Activated T-helper 1 cell treated with anti-CD3 and anti-CD28 coated beads, Interleukin-2, amount 50 U/mL, for 16 hours (primary cell): ENCODE measurements at places on chromosomes 12 and 14.
A peak's percentile ranks its signal among the peaks of the same experiment; 100 is the strongest.

- no peak for DNase-seq
Observed at GRCh38 chr14:74562515-74563232, 49.4 kb downstream of the LTBP2 start.

DNA sequence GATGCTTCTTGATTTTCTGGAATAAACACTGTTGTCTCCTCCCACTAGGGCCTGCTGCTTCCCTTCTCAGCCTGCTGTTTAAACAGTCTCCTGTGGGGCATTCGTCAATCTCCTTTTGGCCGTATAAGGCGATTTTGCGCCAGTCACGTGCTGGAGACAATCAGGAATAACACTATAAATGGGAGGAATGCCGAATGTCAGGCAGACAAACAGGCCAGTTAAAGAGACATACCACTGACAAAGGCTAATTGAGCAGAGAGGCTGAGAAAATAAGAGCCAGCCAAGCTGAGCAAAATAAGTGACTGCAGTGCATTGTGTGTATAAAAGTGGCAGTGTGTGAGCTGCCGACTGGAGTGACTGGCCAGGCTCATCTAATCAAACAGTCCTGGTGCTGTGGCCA lies 23.3 kb downstream of the DMAC2L start:
- no peak for DNase-seq

- no peak for DNase-seq
Observed at GRCh38 chr14:87785897-87786296, 207.1 kb downstream of the GALC start.

- no peak for DNase-seq
Observed at GRCh38 chr14:95544588-95544987, 9.7 kb downstream of the GLRX5 start.

- no peak for DNase-seq
Observed at GRCh38 chr12:108724054-108724889, 7.0 kb downstream of the CORO1C start.

DNA sequence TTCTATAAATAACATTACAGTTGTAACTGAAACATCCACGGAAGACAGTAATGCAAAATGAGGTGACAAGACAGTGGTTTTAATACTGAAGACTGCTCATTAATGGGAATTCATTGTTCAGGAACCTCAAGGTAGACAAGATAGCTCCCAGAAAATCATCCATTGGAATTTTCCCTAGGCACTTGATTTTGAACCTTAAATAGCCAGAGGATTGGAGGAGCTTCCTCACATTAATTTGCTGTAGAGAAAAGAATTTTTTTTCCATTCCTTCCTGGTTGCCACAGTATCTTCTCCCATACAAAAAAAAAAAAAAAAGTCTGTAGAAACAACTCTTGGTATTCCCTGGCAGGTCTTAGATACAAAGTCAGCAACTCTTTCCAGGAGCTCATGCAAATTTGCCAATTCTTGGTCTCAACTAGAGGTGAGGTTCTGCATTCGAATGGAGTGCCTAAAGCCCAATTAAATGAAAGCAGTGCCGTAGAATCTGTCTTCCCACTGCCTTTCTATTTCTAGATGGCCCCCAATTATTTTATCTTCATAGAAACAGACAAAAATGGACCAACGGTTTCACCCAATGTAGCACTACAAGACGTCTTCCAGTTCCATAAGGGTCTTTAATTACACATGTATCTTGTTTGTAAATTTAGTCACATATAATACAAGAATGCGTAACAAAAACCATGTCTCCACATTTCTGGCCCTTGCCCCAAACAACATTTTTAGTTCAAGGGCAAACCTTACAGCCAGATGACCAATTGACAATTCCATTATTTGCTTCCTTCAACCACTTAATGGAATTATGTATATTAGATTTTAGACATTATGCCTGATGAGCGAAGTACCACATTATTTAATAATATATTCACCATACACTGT lies 13.5 kb downstream of the SLC38A2 start:
- DNase-seq = no peak

DNA sequence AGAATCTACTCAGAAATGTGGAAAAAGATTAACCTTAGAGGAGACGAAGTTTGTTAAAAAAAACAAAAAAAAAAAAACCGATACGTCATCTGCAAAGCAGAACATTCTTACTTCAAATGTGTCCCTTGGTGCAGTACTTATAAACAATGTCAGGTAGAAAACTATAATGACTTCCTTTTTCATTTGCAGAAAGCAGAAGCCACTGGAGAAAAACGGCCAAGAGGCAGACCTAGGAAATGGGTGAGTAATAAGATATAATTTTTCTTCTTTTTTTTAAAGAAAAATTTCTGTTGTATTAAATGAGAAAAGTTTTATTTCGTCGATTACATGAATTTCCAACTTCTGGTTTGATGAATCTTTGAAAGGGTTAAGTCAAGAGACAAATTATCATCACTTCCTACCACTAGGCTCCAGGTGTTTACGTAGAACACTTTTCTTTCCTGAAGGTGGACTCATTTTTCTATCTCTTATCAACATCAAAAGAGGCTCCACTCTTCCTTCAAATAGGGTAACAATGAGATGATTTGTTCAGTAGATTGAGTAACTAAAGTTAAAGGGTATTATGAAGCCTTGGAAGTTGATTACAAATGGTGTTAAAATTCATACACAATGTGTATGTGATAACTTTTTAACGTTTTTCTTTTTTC lies 14.2 kb downstream of the HMGA2 start:
- no peak for DNase-seq

- no peak for DNase-seq
Observed at GRCh38 chr14:42664190-42664589, 1057.5 kb downstream of the LRFN5 start.

- DNase-seq = no peak
Observed at GRCh38 chr12:32296567-32296966, 102.8 kb upstream of the FGD4 start.

DNA sequence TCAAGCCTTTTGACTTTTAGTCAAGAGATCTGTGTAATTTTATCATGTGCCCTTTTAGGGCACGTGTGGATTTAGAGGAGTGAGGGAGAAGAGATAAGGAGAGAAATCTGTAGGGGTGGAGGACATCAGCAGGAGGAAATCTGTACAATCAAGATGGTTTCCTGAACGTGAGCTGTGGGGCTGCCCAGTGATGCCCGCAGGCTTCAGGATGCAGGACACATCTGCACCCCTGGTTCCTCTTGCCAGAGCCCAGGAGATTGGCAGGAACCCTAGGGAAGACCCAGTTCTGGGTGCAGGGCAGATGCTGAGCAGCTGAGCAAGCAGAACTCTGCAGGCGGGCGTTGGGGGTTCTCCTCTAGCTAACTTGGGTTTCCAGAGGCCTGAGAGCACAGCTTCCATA lies 11.6 kb upstream of the TESPA1 start:
- no peak for DNase-seq

DNA sequence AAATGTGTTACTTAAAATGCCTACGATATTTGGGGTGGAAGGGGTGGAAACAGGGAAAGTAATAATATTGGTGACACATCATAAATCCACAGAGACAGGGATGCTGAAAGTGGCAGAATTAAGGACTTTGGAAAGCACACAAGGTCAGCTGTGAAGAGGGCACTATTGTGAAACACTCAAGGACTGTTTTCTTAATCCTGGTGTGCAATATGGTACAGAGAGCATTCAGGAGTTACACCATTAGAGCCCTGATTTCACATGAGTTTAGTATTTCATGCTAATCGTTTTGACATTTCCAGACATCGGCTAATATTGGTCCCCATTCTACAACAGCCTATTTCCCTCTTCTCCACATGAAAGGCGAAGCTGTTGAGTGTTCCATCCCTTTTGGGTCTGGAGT lies 219.2 kb downstream of the MSRB3 start:
- DNase-seq = no peak

DNA sequence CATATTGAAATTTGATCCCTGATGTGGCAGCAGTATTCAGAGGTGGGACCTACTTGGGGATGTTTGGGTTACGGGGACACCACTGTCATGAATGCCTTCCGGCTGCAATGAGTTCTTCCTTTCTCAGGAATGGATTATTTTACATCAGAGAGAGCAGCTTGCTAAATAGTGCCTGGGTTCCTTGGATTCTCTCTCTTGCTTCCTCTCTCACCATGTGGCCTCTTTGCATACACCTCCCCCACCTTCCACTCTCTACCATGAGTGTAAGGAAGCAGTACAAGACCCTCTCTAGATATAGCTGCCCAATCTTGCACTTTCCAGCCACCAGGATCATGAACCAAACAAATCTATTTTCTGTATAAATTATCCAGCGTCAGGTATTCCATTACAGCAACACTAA lies 15.4 kb upstream of the SCAF11 start:
- DNase-seq = no peak

GRCh38 chr12:115348301-115348700 lies 664.3 kb upstream of the TBX3 start:
- DNase-seq = no peak

GRCh38 chr12:118050972-118051910 lies 9.7 kb downstream of the WSB2 start:
- no peak for DNase-seq

GRCh38 chr12:83102499-83102898 lies 415.8 kb downstream of the TMTC2 start:
- no peak for DNase-seq

- no peak for DNase-seq
Observed at GRCh38 chr12:100503228-100503628, 29.6 kb downstream of the NR1H4 start.

- peak; percentile 33 for DNase-seq
Observed at GRCh38 chr14:105203057-105203531, 22.0 kb upstream of the NUDT14 start.

DNA sequence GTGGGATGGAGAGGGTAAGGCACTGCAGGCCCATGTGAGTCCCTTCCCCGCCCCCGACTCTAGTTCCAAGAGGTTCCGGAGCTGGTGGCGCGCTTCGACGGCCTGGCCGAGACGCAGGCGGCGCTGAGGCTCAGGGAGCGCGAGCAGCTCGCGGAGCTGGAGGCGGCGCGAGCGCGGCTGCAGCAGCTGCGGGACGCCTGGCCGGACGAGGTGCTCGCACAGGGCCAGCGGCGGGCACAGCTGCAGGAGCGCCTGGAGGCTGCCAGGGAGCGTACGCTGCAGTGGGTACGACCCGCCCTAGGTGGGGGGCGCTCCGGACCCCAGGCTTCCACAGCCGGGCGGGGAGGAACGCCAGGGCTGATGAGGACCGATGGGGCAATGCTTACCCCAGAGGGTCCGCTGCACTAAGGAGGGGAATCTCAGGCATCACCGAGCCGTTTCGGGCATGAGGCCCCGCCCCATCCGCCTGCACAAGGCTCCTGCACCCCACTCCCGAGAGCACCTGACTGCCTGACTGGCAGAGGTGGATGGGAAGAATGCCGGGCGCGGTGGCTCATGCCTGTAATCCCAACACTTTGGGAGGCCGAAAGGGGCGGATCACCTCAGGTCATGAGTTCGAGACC lies 4.9 kb downstream of the CFAP73 start:
- no peak for DNase-seq

DNA sequence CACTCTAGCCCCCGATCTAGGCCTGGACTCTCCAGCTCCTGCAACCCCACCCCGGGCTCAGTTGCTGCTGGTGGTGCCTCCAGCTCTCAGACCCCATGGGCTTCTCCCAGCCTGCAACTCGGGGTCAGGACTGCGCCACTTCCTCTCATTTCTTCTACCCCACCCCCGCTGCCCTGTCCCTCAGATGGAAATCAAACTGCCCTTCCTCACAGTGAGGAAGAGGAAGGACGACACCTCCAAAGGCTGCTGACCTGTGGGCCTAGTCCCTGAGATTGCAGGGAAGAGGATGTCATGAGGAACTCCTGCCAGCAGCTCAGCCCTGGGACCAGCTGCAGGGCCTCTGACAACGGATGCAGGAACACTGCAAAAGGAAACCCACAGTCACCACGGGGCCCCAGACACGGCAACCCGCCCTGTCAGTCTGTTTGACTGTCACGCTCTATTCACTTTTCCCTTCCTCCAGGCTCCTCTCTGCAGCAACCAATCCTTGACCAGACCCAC lies 29.3 kb upstream of the PNMA1 start:
- peak; percentile 34 for DNase-seq

DNA sequence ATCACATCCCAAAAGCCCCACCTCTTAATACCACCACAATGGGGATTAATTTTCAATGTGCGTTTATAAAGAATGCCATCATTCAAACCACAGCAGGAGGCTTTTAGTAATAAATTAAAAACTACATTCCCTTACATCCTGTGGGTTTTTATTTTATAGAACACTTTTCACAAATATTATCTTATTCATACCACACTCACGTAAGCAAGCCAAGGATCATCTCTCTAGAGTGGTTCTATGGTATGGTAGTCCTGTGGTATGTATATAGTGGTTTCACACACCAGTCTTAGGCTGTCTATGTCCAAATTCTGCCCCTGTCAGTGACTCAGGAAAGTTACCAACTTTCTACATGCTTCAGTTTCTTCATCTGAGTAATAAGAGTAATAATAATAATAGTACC lies 100.2 kb downstream of the GALC start:
- no peak for DNase-seq

- no peak for DNase-seq
Observed at GRCh38 chr12:109863847-109864712, 16.3 kb downstream of the GLTP start.

GRCh38 chr12:34392741-34393085 lies 370.4 kb downstream of the ALG10 start:
- DNase-seq = no peak

GRCh38 chr12:104134882-104135281 lies 3.1 kb downstream of the NFYB start:
- DNase-seq = no peak

DNA sequence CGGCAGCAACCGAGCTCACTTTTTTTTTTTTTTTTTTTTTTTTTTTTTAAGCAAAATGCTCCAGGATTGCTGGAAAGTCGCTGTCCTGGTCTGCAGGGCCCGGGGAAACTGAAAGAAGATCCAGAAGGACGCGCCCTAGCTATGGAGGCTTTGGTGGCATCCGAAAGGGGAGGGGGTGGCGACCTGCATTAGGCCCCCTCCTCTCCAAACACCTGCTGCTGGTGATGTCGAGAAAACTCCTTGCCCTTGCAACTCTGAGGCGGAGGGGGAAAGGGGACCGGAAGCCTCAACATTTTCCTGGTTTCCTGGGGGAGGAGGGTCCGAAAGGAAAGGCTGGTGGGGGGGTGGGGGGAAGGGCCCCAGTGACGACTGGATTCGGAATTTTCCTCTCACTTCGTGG lies 421.1 kb downstream of the VRK1 start:
- no peak for DNase-seq

GRCh38 chr12:76622351-76622750 lies 62.8 kb upstream of the OSBPL8 start:
- no peak for DNase-seq

DNA sequence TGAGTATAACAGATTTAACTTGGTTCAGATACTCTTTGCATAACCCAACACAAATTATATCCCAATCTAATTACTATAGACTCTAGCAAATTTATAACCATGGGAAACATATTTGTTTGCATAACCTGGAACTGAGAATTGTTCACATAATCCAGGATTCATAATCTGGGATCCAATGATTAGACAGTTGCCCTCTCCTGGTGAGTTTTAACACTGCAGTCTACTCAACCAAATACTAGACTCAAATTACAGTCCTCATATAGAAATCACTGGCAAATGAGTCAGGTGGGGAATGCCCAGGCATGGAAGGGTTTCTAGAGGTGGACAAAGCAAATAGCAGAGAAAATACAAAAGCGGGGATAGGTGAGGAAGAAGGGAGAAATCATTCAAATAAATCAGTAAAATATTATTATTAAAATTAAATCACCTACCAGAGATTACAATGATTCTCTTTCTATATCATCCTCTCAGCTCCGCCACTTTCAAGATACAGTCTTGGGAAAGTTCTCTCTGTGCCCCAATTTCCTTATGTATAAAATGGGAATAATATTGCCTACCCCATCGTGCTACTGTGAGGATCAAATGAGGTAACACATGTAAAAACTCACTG lies 9.4 kb downstream of the GCH1 start:
- DNase-seq = no peak

GRCh38 chr12:41188841-41189394 lies 798 bp downstream of the PDZRN4 start:
- DNase-seq = no peak
